ENCODE measurements at places on chromosomes 4 and X.

GRCh38 chr4:74541667-74542066 lies 96.7 kb downstream of the AREG start:
- no peak for DNase-seq

- DNase-seq, result no peak
Observed at GRCh38 chr4:76725039-76725438, 172.9 kb downstream of the SOWAHB start.

GRCh38 chr4:56077676-56078075 lies 128.9 kb downstream of the CEP135 start:
- no peak for DNase-seq

- DNase-seq, result no peak
Observed at GRCh38 chr4:99025506-99025905, 30.0 kb downstream of the METAP1 start.

DNA sequence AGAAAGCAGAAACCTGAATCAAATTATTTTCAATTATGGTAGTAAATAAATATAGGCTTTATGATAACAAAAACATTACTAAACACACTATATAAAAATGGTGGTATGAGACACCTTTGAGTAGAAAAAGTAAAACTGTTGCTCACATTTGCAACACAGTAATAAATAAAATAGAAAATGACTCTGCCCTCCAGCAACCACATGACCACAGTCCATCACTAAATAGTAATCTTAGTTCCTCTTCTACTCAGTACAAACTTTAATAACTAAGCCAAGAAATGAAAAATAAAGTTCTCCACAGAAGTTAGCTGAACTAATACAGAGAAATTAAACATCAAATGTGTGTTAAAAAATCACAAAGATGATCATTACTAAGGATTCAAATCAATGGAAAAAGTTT lies 108.5 kb downstream of the ADGRA3 start:
- no peak for DNase-seq

Data from C1 segment of cervical spinal cord (tissue), 14 donors.